ENCODE measurements at places on chromosomes 4 and X.

DNA sequence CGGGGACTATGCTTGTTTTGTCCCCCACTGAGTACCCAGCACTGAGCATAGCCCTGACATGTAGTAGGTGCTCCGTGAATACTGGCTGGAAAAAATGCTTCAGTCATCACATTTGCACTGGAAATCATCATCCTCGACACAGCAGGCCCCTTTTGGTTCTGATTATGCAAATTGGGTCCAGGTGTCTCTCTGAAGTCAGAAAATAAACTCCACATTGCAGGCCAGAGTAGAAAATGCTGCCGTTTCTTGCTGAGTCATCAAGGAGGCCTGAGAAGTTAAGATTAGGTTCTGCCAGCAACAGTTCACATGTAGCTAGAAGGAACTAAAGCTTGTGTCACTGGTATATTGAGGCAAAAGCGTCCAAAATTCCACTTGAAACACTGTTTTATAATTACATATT is 15.0 kb upstream of the STK32B start:
- DNase-seq = no peak

DNA sequence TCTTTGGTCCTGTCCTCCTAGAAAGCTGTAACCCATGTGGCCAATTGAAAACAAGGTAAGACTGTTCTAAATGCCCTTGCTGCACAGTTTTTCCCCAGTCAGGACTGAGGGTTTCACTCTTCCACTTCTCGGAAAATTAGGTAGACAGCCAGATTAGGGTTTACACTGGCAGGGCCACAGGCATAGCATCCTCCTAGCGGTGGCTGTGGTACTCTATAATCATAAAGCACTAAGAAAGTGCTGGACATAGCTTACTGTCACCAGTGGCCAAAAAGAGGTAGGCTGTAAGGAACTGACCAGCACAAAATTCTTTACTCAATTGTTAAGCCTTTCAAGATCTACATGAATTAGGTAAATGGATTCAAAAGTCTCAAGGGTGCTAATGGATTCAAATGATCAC is 11.6 kb upstream of the USP46 start:
- no peak for DNase-seq

GRCh38 chr4:150784305-150784704 is 202.4 kb downstream of the MAB21L2 start:
- DNase-seq = no peak

DNA sequence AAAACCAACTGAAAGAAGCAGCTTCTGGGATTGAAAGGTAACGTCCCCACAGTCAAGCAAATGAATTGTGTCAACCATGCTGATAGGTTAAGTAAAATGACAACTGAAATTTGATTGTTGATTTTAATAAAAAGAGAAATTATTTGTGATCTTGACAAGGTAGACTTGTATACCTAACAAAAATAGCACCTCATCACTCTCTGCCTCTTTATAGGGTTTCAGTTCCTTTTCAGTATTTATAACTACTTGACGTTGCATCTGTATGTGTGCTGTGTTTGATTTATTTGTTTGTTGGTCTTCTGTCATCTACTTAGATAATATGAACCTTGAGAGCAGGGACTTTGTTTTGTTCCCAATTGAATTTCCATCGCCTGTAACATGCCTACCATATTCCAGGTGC is 7.9 kb upstream of the PPP3CA start:
- DNase-seq = no peak

DNA sequence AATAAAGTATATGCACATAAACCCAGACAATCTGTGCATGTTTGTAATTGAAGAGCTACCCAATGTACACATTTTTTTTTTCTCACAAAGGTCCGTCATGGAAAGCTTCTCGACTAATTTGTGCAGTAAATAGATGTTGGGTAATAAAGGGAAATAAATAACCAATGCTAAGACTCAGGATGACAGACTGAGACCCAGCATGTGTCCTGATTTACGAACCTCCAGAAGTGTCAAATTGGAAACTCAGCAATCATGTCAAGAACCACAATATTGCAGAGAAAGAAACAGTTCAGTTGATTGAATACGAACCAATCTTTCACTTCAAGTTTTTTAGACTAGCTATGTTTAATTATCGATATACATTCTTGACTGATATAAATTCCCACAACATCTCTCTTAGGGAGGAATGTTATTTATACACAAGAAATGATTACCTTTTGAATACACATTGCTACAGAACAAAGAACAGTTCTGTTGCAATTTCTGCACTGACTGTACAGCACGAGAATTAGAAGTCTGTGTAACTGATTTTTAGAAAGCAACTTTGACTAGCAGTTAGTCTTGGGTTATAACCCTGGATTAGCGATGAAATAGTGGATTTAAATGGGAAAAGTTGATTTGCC is 625.6 kb upstream of the FTHL17 start:
- DNase-seq = no peak

Measured in stimulated activated CD4-positive, alpha-beta T cell treated with anti-CD3 and anti-CD28 coated beads, Interleukin-1b, Interleukin-23, amount 100 ng/mL, for 1 hour (primary cell).